Effector memory CD4-positive, alpha-beta T cell (primary cell): ENCODE measurements at places on chromosomes 1 and 21.

- DNase-seq: no peak
Measured at GRCh38 chr1:90187323-90187585, 192.3 kb downstream of the ZNF326 start.

- DNase-seq: no peak
Measured at GRCh38 chr1:186950547-186950946, 121.8 kb downstream of the PLA2G4A start.

- no peak for DNase-seq
Measured at GRCh38 chr1:15201849-15202551, 45.0 kb upstream of the FHAD1 start.

- DNase-seq: peak; percentile 1
Measured at GRCh38 chr1:169484683-169485430, 887 bp downstream of the SLC19A2 start.

DNA sequence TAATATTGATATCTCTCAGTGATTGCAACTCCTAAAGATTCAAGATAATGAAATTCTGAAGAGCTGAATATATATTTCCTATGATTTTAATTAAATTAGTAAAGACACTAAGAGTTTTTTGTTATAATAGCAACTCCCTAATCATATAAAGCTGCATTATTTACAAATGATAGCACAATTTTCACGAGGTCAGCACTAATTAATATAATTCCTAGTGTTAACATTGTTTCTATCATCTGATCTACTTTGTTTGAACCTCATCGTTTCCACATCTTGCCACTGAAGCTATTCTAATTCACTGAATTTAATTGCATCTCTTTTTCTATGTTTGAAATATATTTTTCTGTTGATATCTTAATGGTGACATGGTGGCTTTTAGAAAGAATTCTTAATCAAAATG, 279.1 kb upstream of the ADGRL4 start:
- no peak for DNase-seq

DNA sequence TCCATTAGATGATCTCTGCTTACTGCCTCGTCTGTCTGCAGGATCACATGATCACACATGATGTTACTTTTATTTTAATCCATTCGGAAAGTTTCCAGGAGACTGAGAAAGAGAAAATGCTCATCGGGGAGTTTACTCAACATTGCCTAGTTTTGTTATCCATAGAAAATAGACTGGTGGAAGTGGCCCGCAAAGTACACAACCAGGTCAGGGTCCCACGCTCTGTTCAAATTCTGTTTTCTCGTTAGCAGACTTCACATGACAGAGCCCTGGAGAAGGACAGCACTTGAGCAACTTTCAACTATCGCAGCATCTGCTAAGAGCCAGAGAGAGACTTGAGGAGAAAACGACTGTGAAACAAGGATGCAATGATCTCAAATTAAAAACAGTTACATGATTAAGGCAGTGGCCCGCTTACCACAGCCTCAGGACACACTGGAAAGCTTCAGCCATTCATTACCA, 44.2 kb downstream of the ADAMTS1 start:
- DNase-seq: no peak

DNA sequence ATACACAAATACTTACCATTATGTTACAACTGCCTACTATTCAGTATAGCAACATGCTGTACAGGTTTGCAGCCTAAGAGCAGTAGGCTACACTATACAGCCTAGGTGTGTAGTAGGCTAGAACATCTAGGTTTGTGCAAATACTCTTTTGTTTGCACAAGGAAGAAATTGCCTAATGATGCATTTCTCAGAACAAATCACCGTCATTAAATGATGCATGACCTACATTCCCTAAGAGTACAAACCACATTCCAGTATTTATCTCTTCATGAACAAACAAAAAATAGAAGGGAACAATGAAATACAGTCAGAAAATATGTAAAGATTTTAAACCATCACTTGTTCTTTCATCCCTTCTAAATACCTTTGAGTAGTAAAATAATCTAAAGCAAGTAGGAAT, 109.7 kb upstream of the HP1BP3 start:
- DNase-seq: no peak
